ENCODE measurements at places on chromosomes 1 and 21.

GRCh38 chr1:192573499-192573898, 2.1 kb upstream of the RGS1 start:
- no peak for DNase-seq

GRCh38 chr1:150567341-150567716, 12.1 kb downstream of the MCL1 start:
- DNase-seq = no peak

GRCh38 chr1:43285269-43285990, at the start of gene C1orf210:
TSS of gene C1orf210 (minus strand) at chr1:43285581. CDS start at chr1:43283270, 2,311 bp downstream.
- DNase-seq = no peak

- DNase-seq = no peak
Observed at GRCh38 chr1:2455757-2456156, 20.3 kb upstream of the PLCH2 start.
